NCI-H1930 (cell line): ENCODE measurements at places on chromosomes 4 and X.

DNA sequence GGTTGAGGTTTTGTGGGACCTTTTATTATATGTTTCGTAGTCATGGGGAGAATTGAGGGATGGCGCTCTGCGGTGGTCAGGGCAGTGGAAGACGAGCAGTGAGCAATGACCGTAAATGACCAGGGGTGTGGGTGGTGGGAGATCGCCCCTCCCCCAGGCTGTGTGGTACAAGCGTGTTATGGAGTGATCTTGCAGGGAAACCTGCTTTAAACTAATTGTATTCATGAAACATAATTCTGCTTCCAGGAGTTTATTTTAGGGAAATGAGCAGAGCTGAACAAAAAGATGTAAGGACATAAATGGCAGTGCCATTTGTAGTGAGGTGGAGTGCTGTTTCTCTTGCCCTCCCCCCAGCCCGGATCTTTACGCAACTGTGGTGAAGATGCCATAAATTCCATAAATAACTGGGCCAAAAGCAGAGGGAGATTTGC, 20.2 kb downstream of the GYG2 start:
- no peak for DNase-seq

DNA sequence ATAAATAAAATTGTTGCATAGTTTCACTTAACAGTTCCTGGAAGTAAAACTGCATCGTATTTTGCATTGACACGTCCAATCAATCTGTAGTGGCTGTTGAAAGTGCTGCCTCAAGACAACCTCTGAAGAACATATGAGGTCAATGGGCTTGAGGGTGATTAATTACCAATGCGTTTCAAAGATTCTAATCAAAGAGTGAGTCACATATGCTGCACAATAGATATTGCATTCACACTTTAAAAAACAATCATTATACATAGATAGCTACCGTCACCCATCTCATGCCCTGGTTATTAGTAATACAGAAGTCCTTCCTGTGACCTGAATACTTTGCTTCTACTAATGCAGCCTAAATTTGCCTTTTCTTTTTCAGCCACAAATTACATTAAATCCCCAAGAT, 743.3 kb upstream of the SLIT2 start:
- DNase-seq: no peak

GRCh38 chr4:89303177-89303576, 4.4 kb downstream of the GPRIN3 start:
- DNase-seq: peak; percentile 36

GRCh38 chr4:8395504-8396296, 44.8 kb downstream of the ACOX3 start:
- no peak for DNase-seq

GRCh38 chrX:37684973-37685372, 618 bp upstream of the XK start:
- DNase-seq: no peak

DNA sequence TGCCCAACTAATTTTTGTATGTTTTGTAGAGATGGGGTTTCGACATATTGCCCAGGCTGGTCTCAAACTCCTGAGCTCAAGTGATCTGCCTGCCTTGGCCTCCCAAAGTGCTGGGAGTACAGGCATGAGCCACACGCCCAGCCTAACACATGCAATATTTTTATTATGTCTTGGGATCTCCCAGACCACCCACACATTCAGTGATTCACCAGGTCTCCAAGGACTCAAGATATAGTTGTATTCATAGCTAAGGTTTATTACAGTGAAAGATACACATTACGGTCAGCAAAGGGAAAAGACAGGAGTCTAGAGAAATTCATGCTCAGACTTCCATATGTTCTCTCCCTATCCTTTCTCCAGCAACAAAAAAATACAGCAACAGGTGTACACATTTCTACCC, 25.5 kb upstream of the FAM120C start:
- no peak for DNase-seq
